ENCODE measurements at places on chromosomes 3 and 15. TPM values are rescaled to one million over a fixed set of nuclear protein-coding genes. Genes with fewer than 3 reads are reported as not detected.

The VIPR1 gene
- total RNA-seq = not detected

The BCHE gene
- not detected for total RNA-seq

The PRR20G gene
- total RNA-seq = not detected

The FBXL2 gene
- total RNA-seq = 22.4 TPM

The FOXB1 gene
- total RNA-seq = not detected

The IGF2BP2 gene
- total RNA-seq = 34.9 TPM

The DZIP1L gene
- 32.0 TPM for total RNA-seq

The CYP1A1 gene
- total RNA-seq = not detected

The ZPLD1 gene
- total RNA-seq = 0.26 TPM

The TMEM43 gene
- 172 TPM for total RNA-seq

The NME9 gene
- total RNA-seq = not detected

The GPR62 gene
- total RNA-seq = 0.11 TPM

The HESX1 gene
- total RNA-seq = 0.65 TPM

The MYO1E gene
- total RNA-seq = 205 TPM

The HRG gene
- total RNA-seq = not detected

The ARL8B gene
- 104 TPM for total RNA-seq

The SV2B gene
- under 0.01 TPM for total RNA-seq

The ARPP21 gene
- not detected for total RNA-seq

The GP5 gene
- under 0.01 TPM for total RNA-seq

The SAMD7 gene
- not detected for total RNA-seq

The ATP8B4 gene
- 9.8 TPM for total RNA-seq

The CDHR4 gene
- 0.13 TPM for total RNA-seq

The CCR8 gene
- total RNA-seq = not detected

The DNAJA4 gene
- 4.2 TPM for total RNA-seq

The C3orf20 gene
- total RNA-seq = 0.13 TPM

The BOC gene
- total RNA-seq = 31.9 TPM

The SERINC4 gene
- total RNA-seq = not detected

The SYNPR gene
- not detected for total RNA-seq

The GOLGA6L9 gene
- total RNA-seq = 1.4 TPM

The ZNF80 gene
- not detected for total RNA-seq

The ADPRH gene
- total RNA-seq = 3.5 TPM

The NR2F2 gene
- 1.7 TPM for total RNA-seq

The TMC3 gene
- not detected for total RNA-seq

The NR1I2 gene
- total RNA-seq = 0.13 TPM

The GPR176 gene
- 140 TPM for total RNA-seq

The GNAT1 gene
- total RNA-seq = not detected

The IGSF10 gene
- 7.2 TPM for total RNA-seq

The CELSR3 gene
- total RNA-seq = 1.4 TPM

The PLA2G4F gene
- total RNA-seq = not detected

The STAB1 gene
- total RNA-seq = 4.5 TPM

The ALG1L2 gene
- total RNA-seq = 0.91 TPM

The INKA1 gene
- total RNA-seq = 2.8 TPM

The GALK2 gene
- 79.3 TPM for total RNA-seq

The LRRN1 gene
- total RNA-seq = 1.4 TPM

The GATM gene
- 0.76 TPM for total RNA-seq

The GUCA1C gene
- not detected for total RNA-seq

The GPR87 gene
- not detected for total RNA-seq

The MFGE8 gene
- 385 TPM for total RNA-seq

The SLC24A5 gene
- not detected for total RNA-seq

The TTC23 gene
- 26.9 TPM for total RNA-seq

The CLRN1 gene
- not detected for total RNA-seq

The FAM43A gene
- total RNA-seq = 6.8 TPM

The IMPDH2 gene
- total RNA-seq = 245 TPM
